ENCODE measurements at places on chromosomes 12 and 14. TPM values are rescaled to one million over a fixed set of nuclear protein-coding genes. Genes with fewer than 3 reads are reported as not detected.

Gene KRT74
- not detected for polyA plus RNA-seq

Gene ERP29
- polyA plus RNA-seq = 101 TPM

Gene ABCD2
- polyA plus RNA-seq = 0.05 TPM

Gene PAPLN
- 2.9 TPM for polyA plus RNA-seq

Gene TEX52
- not detected for polyA plus RNA-seq

DNA sequence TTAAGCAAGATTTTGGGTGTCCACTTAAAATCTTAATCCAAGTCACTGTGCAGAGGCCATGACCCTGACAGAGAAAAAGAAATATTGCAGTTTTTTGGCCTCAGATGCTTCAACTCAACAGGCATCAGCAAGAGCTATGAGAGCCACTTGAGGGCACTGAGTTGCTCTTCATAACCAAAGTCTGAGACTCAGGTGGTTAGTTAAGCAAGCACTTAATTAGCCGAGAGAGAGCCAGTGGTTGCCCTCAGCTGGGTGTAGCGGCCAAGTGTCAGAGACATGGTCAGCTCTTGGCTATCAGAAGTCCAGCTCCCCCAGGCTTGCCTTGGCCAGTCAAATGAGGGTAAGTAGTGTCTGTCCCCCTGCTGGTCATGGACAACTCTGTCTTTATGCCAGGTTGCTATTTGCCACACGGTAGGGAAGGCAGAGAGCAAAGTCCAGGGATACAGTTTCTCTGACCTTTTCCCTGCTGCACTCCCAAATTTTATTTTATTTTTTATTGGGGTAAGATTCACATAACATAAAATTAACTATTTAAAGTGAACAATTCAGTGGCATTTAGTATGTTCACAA lies 9.0 kb upstream of the KRT71 start:
- DNase-seq = no peak

DNA sequence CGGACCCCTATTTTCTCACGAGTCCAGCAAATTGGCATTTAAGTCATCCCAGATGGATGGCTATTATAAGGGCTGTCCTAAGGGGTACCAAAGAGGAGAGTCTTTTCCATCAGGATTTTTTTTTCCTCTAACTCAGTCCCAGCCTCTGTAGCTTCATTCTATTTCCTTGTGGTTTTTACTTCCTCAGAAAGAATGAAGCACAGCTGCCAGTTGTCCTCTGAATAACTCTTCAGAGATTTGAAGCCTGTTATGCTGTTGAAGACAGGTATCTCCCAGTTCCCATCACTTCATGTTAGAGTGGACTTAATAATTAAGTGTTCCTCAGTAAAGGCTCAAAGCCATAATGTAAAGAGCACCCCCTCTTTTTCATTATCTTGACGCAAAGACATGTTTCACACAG lies 48.5 kb upstream of the HOXC13 start:
- DNase-seq = no peak

DNA sequence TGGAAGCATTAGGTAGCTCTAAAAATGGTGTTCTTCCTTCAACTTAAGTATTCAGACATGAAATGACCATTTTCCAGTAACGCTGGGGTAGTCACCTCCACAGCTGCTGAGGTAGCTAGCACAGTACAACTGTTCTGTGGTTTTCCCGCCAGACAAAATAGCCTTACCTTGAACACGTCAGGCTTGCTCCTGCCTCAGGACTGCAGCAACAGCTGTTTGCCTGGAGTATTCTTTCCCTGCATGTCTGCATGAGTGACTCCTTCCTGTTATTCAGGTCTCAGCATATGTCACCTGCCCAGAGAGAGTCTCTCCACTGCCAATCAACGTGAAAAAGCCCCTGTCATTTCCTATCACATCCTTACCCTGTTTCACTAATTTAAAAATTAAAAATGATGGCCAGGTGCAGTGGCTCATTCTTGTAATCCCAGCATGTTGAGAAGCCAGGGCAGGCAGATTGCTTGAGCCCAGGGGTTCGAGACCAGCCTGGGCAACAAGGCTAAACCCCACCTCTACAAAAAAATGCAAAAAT lies 37.9 kb downstream of the WDR89 start:
- DNase-seq = no peak

- no peak for DNase-seq
Measured at GRCh38 chr12:65810036-65810435, 14.2 kb upstream of the HMGA2 start.

- no peak for DNase-seq
Measured at GRCh38 chr12:57195611-57196371, 20.8 kb upstream of the NXPH4 start.

- DNase-seq = no peak
Measured at GRCh38 chr14:79836577-79836976, 374.7 kb downstream of the DIO2 start.

DNA sequence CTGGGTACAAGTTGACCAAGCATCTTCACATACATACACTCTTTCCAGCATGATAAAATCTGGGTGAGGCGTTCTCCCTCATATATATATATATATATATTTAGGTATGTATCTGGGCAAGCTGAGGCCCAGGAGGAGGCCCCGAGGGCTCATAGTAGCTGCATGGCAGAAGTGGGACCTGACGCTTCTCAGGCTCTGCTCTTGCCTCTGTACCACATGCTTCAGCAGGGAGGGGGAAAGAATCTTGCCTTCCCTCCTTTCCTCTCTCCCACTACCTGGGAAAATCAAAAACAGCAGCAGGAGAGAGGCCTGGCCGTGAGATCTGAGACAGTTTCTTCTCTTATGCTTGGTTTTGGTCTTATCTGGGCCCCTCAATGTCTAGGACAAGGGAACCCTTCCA lies 9.2 kb downstream of the PPP1R1A start:
- DNase-seq = no peak

DNA sequence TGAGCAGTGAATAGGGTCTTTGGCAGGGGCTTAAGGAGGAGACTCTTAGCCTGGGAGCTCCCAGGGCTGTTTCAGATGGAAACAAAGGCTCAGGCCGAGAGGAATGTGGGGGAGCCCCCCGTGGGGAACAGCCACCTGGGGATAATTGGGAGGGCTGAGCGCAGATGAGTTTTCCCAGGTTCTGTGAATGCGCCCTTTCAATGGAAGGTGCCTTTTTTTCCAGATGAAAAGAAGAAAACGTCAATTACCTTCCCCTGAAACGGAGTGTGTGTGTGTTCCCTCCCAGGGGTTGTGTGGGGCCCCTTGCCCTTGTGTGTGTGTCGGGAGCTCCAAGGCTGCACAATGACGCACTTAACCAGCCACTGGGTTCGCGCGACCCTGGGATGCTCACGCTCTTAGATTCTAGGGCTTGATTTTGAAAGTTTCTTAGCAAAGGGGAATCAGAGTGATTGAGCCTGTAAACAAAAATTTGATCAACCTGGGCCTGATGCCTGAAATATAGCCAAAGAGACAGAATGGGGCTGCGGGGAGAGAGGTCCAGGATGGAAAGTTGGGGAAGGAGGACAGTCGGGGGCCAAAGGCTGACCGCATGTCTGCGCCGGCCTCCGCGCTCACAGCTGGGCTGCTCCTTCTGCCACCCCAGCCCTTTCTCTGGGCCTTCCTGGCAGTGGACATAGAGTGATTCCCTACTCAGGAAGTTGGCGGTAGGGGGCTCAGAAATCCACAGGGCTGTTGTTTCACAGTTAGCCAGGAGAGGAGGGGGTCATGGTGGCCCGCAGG lies 14.6 kb downstream of the MEG3 start:
- DNase-seq = no peak

DNA sequence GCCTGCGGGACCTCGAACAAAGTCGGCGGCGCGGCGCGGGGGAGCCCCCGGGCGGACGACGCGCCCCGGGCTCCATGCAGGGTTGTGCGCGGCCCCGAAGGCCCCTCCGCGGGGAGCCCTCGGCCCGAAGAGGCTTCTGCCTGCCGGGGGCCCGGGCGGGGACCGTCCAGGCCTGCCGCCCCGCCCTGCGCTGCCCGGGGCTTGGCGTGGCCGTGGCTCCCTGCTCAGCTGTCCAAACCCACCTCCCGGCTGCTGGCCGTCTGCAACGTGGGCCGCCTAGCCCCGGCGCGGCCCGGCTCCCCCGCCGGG lies 670 bp downstream of the DYRK2 start:
- DNase-seq = no peak

DNA sequence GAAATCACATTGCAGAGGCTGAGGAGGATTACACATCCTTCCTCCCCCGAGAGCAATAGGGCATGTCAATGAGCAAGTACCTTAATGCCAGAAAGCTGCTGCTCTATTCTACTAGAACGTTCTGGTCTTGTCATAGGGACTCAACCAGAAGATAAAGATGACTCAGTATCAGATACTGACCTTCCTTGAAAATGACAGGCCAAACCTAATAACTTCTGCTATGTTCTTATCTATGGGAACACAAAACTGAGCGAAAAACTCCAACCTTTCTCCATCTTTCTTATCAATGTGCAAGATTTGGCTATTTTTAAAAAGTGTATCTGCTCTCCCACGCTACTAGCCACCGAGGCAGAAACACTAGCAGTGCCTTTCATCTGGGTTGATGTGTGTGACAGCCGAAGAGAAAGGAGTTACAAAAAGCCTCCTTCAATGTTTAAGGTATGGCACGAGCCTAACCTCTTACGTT lies 5.5 kb downstream of the CCDC92 start:
- no peak for DNase-seq

- peak; percentile 86 for DNase-seq
Measured at GRCh38 chr12:21774358-21775132, at the start of gene KCNJ8. TSS of gene KCNJ8 (minus strand) at chr12:21774706. CDS start at chr12:21773616, 1,090 bp downstream.

DNA sequence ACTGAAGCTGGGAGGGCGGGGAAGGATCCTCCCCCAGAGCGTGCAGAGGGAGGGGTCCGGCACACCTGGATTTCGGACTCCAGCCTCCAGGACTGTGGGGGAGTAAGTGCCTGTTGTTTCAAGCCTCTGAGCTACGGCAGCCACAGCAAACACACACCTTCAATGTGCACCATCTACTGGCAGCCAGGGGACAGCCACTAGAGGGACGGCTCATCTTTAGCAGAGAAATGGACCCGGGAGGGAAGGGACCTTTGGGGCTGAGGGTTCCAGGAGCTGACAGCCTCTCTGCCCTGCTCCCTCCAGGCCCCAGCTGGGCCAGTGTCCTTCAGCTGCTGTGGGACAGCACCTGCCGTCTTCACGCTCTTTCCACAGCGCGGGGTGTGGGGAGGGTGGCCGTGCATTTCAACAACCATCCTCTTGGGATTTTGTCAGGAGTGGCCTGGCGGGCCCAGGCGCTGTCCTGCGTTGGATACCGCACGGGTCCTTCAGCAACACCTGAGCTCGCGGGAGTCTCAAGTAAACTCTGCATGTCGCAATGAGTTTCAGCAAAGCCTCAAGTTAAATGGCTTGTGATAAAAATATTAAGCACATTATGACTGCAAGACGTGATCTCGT lies 209.2 kb upstream of the C14orf180 start:
- DNase-seq = peak; percentile 7

GRCh38 chr12:123450636-123451035 lies 7.3 kb upstream of the SNRNP35 start:
- DNase-seq = no peak

DNA sequence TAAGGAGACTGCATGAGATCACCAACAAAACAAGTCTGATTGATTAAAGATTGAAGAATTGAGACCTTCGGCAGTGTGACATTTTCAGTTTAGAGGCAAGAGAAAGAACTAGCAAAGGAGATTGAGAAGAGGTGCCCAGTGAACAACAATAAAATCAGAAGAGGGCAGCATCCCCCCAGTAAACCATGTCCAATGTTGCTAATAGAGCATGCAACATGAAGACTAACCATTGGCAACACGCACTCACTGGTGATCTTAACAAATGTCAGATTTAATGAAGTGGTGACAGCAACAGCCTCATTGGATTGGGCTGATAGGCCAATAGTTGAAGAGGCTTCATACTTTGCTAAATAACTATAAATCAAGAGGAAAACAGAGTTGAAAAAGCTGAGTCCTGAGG lies 20.7 kb upstream of the TAS2R14 start:
- no peak for DNase-seq

GRCh38 chr14:102688290-102688689 lies 89.0 kb upstream of the TRAF3 start:
- DNase-seq = no peak

GRCh38 chr12:64053117-64053516 lies 169.0 kb downstream of the KICS2 start:
- DNase-seq = no peak

GRCh38 chr12:101746661-101747060 lies 7.4 kb upstream of the SYCP3 start:
- no peak for DNase-seq

DNA sequence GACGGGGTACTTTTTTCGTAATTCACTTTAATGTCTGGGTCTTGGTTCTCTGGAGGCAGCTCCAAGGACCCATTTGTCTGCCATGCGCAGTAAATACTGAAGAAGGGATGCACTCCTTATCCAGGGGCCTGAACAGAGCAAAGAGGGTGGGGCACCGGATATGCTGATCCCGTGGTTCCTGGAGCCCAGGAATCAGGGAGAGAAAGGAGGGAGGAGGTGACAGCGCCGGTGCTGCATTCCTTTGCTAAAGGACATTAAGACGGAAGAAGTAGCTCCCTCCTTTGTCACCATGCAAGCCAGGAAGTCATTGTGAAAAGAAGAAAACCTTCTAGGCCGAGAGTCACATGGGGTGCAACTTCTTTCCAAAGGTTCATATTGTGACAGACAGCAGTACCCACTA lies 1057.7 kb downstream of the VRK1 start:
- no peak for DNase-seq

DNA sequence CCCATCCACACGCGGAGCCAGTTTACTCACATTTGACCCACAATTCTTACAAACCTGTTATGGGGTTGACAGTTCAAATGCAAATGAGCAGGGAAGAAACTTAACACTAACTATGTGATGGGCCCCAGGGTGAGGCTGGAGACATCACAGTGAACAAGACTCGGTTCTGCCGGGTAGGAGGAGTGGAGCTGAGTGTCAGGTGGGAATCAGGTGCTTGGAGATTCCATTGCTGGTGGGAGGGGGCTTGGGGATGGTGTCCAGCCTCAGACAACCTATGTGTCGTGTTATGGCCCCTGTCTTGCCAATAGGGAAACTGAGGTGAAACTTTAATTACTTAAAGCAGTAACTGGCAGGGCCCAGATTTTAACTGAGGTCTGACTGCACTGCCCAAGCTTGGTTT lies 41.9 kb downstream of the BEGAIN start:
- DNase-seq = no peak

DNA sequence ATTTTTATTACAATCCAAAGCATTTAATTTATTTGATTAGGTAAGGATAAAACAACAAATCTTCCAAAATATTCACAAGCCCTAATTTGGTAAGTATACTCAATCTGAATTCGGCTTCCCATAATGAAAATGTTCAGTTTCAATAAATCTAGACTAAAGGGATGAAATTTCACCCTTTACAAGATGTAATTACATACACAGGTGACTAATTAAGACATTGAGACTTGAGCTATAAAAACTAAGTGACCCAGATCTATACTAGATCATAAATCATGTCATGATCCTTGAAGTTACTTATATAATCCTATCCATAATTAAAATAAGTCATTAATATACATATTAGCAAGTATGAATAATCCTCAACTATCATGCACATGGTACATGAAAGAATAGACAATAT lies 36.6 kb downstream of the LRP6 start:
- DNase-seq = no peak

DNA sequence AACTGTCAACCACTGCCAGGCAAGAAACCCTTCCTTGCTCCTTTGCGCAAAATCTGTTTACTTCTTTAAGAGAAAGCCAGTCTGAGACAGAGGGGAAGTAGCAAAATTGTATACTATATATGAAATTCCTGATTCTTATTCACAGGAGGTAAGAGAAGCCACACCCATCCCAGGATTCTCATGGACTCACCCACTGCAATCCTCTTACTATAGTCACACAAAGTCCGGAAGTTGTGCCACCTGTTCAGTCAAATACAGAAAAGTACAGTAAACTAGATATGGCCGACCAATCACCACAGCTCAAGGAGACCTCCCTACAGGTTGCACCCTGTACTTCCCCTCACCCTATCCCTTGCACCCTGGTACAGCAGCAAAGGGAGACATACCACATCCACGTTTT lies 2.9 kb downstream of the PRMT5 start:
- no peak for DNase-seq
